Stimulated activated CD8-positive, alpha-beta memory T cell treated with anti-CD3 and anti-CD28 coated beads, Interleukin-2, amount 100 ng/mL, for 48 hours (primary cell): ENCODE measurements at places on chromosomes 2 and 18.

- DNase-seq, result no peak
Measured at GRCh38 chr2:232465061-232465460, 9.1 kb downstream of the ALPI start.

DNA sequence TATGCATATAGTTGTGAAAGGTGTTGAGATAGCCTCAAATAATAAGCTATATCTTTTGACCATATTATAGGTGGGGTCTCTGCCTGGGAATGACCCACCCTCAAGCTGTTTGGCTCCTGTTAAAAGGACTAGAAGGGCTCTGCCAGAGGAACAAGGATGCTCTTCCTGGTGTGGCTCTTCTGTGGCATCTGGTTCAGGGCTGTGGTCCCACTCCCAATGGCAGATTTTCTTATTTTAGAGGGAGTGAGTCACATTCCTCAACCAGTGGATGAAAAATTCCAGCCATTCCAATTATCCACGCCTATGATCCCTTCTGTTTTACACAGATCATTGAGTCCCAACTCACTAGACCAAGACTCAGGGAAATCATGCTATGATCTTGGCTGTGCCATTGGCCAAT, 119.9 kb downstream of the PARD3B start:
- DNase-seq, result no peak

DNA sequence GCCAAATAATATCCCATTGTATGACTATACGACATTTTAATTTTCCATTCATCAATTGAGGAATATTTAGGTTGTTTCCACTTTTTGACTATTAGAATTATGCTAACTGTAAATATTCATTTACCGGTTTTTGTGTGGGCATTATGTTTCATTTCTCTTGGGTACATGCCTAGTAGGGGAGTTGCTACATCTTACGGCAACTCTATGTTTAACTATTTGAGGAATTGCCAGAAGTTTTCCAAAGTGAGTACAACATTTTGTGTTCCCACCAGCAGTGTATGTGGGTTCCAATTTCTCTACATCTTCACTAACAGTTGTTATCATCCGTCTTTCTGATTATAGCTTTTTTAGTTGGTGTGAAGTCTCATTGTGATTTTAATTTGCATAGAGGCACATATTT, 1.6 kb upstream of the KDSR start:
- DNase-seq, result no peak

- DNase-seq, result no peak
Measured at GRCh38 chr2:84452624-84453023, 6.5 kb downstream of the SUCLG1 start.

GRCh38 chr2:233572468-233572867, 5.9 kb upstream of the USP40 start:
- DNase-seq, result no peak

DNA sequence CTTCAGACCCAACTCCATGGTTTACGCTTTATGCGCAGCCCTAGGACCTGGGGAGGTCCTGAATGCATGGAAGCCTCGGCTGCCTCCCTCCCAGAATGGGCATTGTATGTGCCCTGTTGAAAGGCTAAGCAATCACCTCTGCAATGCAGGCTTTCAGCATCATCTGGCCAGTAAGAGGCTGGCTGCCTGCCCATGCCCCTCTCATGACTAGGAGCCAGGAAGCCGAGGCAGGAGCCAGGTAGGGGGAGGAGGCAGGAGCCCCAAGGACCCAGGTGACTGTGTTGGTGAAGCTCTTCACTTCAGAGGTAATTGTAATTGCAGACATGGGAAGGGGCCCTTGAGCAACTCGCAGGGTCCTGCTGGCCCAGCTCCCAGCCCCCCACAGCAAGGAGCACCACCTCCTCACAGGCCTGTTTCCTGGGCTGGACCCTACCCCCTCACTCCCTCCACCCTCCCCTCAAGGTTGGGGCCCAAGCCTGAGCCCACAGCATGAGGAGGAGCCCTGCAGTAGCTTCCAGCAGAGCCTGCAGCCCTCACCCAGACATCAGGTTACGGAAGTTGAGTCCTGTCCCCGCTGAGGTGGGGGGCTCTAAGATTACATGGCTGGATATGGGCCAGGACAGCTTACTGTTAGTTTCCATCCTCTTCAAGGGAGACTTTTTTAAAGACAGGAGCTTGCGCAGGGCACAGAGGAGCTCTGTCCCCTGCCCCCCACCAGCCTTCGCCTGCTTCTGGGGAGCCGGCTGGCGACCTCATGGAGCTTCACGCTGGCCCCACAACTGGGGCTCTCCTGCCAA, 21.9 kb downstream of the CRACDL start:
- DNase-seq, result no peak
